ENCODE measurements at places on chromosomes 7 and 10. TPM values are rescaled to one million over a fixed set of nuclear protein-coding genes. Genes with fewer than 3 reads are reported as not detected.

ELOVL3 gene
- not detected for total RNA-seq

GBX1 gene
- total RNA-seq, result not detected

HOXA4 gene
- 10.8 TPM for total RNA-seq

LMTK2 gene
- 19.9 TPM for total RNA-seq

AKR1D1 gene
- not detected for total RNA-seq

LRRC18 gene
- not detected for total RNA-seq

IFIT1B gene
- total RNA-seq, result not detected

ASL gene
- 43.8 TPM for total RNA-seq

WASL gene
- total RNA-seq, result 30.8 TPM

SPDYE5 gene
- 0.14 TPM for total RNA-seq

DEPP1 gene
- total RNA-seq, result 90.1 TPM

CXCL12 gene
- total RNA-seq, result 276 TPM

HACD1 gene
- total RNA-seq, result 3.6 TPM

FKBP6 gene
- not detected for total RNA-seq

CTTNBP2 gene
- 9.7 TPM for total RNA-seq

SPDYE2B gene
- not detected for total RNA-seq

TRPV5 gene
- total RNA-seq, result not detected

SEMA4G gene
- 1.2 TPM for total RNA-seq

ERVW-1 gene
- total RNA-seq, result not detected

CDNF gene
- total RNA-seq, result 1.5 TPM

MSS51 gene
- 7.1 TPM for total RNA-seq

GNGT1 gene
- not detected for total RNA-seq

ZCWPW1 gene
- 8.3 TPM for total RNA-seq

C10orf90 gene
- not detected for total RNA-seq

OR13A1 gene
- total RNA-seq, result 0.13 TPM

IPMK gene
- 13.5 TPM for total RNA-seq

LBX1 gene
- not detected for total RNA-seq

PPP1R17 gene
- not detected for total RNA-seq

DDC gene
- not detected for total RNA-seq

ACSM6 gene
- not detected for total RNA-seq

SHH gene
- total RNA-seq, result not detected

PRDX3 gene
- total RNA-seq, result 98.7 TPM

SLC26A4 gene
- 0.35 TPM for total RNA-seq

VKORC1L1 gene
- 10.7 TPM for total RNA-seq

RBM20 gene
- 0.07 TPM for total RNA-seq

ADAMTS14 gene
- 1.2 TPM for total RNA-seq

WDR11 gene
- total RNA-seq, result 84.0 TPM

CFAP46 gene
- 0.09 TPM for total RNA-seq

ZNF273 gene
- total RNA-seq, result 6.7 TPM

PPRC1 gene
- 28.3 TPM for total RNA-seq

VGF gene
- total RNA-seq, result not detected

HABP2 gene
- total RNA-seq, result not detected

PILRA gene
- total RNA-seq, result 25.2 TPM

SLC13A1 gene
- total RNA-seq, result not detected

EFCAB10 gene
- not detected for total RNA-seq

STX1A gene
- 4.3 TPM for total RNA-seq

FANK1 gene
- 0.86 TPM for total RNA-seq

AOC1 gene
- total RNA-seq, result 0.69 TPM

Data from spleen (tissue), 13 donors.